ENCODE measurements at places on chromosomes 4 and X.

- no peak for DNase-seq
Observed at GRCh38 chr4:13212936-13213335, 271.2 kb downstream of the RAB28 start.

DNA sequence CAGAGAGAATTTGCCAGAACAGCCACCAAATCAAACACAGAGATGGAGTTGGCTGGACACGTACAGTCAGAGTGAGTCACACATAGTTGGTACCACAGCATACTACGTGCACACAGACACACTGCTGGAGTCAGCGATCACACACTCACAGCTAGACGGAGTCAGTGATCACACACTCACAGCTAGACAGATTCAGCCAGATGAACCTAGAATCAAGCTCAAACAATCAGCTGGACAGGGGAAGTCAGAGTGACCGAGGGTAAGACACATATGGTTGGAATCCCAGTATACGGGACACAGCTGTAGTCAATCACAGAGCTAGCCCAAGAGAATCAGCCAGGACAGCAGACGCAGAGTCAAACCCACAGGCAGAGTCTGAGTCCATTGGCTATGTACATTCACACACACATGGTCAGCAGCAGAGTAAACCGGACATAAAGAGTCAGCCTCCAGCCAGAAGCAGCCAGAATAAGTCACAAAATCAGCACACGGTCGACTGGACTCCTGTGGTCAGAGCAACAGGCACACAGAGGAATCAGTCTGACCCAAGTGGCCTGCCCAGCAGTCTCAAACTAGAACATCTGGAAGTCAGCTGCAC lies 4.6 kb downstream of the SLC38A5 start:
- DNase-seq, result no peak

DNA sequence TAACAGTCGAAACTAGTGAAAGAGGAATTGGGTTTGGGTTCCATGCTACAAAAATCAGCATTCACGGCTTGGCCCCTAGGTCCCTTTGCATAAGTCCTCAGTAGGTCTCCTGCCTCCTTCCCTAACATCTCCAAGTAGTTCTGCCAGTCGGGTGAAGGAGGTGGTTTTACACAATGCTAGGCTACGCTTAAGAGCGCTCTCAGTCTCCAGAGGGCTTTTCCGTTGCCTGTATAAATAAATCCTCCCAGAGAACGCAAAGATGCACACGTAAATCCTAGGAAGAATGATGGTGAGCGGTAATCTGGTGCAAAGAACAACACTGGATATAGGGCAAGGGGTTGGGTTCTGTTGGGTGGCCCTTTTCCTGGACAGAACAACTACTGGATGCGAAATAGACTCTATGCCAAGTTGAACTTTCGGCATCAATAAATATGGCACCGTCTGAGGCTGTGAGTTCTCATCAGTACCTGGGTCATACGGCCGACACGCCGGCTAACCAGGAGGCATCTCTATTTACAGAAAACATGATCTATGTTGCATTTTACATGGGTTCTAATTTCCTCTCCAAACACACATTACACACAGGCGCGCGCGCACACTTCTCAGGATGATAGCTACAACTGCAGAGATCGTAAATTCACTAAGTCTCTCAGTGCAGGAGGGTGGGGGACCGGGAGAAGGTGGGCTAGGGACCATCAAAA lies 1.3 kb downstream of the CAMK2D start:
- DNase-seq, result no peak

GRCh38 chr4:80154545-80154933 lies 42.8 kb upstream of the PRDM8 start:
- peak; percentile 73 for DNase-seq

- DNase-seq, result no peak
Observed at GRCh38 chrX:150697641-150698040, 4.4 kb downstream of the MTMR1 start.

All from NCI-H524 treated with DMSO at 0.1 percent for 48 hours (cell line).